ENCODE measurements at places on chromosomes 4 and X.
A peak's percentile ranks its signal among the peaks of the same experiment; 100 is the strongest.

DNA sequence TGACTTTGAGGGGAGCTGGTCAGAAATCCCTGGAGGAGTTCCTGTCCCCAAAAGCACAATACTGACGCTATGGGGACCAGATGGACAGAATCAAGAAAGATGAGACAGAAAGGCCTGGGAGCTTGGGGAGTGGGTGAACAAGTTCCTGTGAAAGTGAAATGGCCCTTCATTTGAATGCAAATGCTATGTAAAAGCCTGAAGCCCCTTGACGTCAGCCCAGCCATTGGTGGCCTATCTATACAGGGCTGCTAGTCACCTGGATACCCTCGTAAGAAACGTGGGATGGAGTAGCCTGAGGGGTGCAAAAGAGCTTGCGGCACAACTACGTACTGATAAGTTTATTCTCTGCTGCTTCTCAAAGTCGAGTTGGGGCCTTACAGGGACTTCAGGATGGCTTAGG is at the start of gene CDX4:
Gene CDX4 (plus strand): TSS at position 223 of the 400 bp plus-strand sequence. CDS start 201 bp downstream, outside the sequence.
- no peak for DNase-seq

DNA sequence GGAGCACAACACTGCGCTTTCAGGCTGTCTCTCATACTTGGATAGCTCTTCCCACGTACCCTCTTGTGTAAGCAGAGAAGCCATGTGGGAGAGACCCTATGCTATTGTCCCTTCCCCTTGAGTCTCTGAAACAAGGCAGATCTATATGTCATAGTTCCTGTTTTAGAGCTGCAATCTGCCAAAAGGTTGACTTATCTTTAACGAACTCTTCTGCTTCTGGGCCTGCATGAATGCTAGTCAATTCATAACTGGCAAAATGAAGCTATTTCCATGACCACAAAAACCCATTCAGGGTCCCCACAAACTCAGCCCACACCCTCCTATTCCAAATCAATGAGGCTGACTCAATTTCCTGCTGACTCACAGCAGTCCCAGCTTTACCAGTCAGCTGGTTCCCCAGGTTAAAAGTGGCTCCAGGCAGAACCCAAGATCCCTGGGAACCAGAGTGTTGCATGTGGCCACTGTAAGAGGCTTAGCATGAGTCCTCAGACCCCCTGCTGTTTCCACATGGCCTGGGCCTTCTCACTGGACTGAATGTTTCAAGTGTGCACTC is 25.3 kb upstream of the SOD3 start:
- peak; percentile 57 for DNase-seq

DNA sequence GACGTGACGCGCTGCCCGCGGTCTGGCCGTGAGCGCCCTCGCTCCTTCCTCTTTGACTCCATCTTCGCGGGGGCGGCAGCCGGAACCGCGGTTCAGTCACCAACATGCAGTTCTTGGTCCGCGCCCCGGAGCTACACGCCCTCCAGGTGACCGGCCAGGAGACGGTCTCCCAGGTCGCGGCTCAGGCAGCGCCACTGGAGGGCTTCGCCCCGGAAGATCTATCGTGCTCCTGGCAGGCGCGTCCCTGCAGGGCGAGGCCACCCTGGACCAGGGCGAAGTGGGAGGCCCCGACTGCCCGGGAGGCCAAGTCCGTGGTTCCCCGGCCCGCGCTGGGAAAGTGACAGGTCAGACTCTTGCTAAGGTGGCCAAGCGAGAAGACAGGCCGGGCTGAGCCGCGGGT is 2.9 kb downstream of the TRIML2 start:
- DNase-seq = no peak

GRCh38 chr4:170089274-170089667 is 485 bp downstream of the AADAT start:
- DNase-seq = peak; percentile 47

- DNase-seq = no peak
Measured at GRCh38 chr4:94354474-94354896, 11.8 kb upstream of the HPGDS start.

DNA sequence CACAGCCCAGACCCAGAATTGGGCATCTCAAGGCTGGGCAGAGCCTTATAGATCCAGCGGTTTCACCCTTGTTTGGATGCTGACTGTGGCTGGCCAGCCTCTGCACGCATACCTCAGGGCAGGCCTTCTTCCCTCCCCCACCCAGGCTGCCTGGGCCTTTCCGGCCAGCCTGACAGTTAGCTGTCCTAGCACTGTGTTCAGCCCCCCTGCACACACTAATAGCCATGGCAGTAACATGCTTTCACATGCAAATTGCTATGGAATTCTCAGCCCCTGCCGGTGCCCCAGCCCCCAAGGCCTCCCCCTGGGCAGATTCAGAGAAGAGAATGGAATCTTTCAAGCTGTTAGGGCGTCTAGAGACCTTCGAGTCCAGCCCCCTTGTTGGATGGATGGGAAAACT is 17.7 kb downstream of the EFNB1 start:
- no peak for DNase-seq

GRCh38 chr4:152102436-152103000 is 341.7 kb upstream of the GATB start:
- DNase-seq = no peak

GRCh38 chr4:153215921-153216320 is 11.7 kb downstream of the TRIM2 start:
- DNase-seq = no peak

DNA sequence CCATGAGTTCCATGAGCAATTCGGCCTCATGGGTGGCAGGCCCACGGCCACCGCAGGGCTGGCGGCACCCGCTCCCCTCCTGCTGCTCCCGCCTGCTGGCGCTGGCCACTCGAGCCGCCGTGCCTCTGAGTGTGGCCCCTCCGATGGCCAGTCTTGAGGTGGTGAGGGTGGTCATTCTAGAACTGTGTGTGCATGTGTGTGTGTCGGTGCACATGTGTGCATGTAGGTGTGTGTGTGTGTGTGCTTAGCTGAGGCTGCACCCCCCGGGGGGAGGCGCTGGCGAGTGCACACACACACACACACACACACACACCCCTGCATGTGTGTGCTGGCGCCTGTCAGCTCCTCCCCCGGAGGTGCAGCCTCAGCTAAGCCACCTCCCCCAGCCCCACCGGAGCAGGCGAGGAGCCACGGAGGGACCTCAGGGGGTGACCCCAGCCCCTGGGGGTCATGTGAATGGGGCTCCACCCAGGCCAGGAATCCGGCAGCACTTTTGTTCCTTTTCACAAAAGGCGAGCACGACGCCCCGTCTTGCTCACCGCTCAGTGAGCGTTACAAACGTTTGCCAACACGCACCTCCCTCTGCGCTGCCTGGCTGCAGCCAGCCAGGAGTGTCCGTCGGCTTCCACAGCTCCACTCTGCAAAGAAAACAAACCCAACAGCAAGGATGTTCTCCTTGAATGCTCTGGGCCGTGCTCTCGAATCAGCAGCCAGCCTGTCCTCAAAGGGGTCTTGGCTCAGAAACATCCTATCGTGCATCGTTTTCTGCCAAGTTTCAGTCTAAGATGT is 29.9 kb downstream of the FGFRL1 start:
- DNase-seq = no peak
